ENCODE measurements at places on chromosomes 12 and 14.

GRCh38 chr12:132279184-132279889, 50.1 kb downstream of the GALNT9 start:
- DNase-seq, result no peak

- DNase-seq, result peak; percentile 78
Observed at GRCh38 chr12:124551268-124552144, 15.9 kb downstream of the NCOR2 start.

DNA sequence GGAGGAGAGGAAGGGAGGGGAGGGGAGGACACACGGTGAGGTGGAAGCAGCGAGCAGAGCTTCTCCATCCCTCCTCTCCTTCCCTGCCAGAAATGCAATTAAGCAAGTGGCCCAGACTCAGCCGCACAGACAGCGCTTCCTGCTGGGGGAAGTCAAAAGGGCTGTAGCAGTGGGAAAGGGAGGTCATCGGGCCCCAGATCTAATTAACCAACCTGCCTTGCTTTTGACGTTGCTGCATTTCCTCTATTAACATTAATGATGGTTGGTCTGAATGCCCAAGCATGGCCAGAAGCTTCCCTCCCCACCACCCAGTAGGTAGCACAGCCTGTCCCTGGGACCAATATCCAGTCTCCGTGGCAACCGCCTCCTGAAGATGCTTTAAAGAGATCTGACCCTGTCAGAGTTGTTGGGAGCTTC, 4.6 kb upstream of the NGB start:
- no peak for DNase-seq

DNA sequence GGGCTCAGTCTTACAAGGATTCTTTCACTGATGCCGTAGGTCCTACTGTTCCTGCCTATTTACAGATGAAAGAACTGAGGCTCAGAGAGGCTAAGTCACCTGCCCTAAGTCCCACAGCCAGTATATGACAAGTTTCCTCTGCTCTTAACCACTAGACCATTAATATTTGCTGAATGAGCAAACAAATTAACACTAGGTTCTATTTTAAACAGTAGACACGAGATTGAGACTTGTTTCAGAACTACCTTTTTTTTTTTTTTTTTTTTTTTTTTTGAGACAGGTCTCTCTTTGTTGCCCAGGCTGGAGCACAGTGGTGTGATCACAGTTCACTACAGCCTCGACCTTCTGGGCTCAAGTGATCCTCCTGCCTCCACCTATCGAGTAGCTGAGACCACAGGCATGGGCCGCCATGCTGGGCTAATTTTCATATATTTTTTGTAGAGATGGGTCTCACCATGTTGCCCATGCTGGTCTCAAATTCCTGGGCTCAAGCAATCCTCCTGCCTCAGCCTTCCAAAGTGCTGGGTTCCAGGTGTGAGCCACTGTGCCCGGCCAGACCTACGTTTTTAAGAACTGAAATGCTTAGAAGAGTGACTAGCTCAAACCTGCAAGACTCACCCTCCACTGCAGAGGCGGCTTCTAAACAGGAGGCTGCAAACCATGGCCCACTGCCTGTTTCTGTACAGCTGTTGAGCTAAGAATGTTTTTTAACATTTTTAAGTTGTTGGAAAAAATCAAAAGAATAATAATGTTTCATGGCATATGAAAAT, 12.9 kb downstream of the SYNE3 start:
- no peak for DNase-seq

DNA sequence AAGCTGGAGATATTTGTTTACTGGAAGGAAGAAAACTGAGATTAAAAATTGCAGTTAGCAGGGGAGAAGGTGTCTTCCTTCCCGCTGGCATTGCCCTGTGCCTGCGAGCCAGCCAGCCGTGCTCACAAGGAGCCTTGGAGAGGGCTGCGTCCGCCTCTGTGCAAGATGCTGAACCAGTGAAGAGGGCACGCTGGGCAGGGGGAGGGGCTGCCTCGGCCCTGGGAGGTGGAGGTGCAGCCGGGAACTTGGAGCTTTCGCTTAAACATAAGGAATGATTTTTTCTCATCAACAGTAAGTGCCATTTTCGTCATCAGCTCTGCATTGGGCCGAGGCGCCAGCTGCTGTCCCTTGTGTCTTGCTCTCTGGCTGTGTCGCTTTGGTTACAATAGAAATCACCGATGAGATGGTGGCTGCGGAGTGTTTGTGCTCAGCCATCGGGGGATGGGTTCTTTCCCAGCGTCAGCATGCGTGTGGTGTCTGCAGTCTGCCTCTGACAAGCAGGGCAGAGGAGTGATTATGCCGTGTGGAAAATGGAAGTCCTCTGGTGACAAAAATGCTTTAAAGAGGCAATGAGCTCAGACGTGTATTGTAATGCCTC, 97.3 kb downstream of the ESR2 start:
- peak; percentile 61 for DNase-seq

GRCh38 chr12:6461401-6462233, 8.9 kb downstream of the VAMP1 start:
- DNase-seq, result no peak

- no peak for DNase-seq
Observed at GRCh38 chr12:90390947-90391346, 564.0 kb downstream of the CCER1 start.

DNA sequence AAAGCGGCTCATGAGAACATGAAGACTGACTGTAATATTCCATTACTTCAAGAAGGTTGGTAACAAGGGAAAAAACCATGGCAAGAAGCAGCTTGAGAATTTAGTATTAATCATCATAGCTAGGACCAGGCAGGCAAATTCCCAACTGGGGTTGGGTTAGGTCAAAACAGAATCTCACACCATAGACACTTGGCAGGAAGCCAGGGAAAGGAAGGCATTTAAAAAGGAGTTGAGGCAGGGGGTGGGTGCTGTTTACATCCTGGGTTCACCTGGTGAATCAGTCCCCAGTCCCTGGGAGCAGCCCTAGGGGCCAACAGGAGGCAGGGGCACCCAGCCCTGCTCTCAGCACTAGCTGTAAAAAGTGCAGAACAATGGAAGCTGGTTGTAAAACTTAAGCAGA, 108.6 kb downstream of the EGLN3 start:
- DNase-seq, result no peak

GRCh38 chr12:42102720-42103119, 42.0 kb downstream of the GXYLT1 start:
- DNase-seq, result no peak

- no peak for DNase-seq
Observed at GRCh38 chr14:65250162-65250495, 147.8 kb upstream of the MAX start.

All from HEK293T (cell line).